H9 (cell line): ENCODE measurements at places on chromosomes 4 and X.

GRCh38 chrX:71214604-71215337 lies 8.3 kb upstream of the GJB1 start:
- no peak for DNase-seq

DNA sequence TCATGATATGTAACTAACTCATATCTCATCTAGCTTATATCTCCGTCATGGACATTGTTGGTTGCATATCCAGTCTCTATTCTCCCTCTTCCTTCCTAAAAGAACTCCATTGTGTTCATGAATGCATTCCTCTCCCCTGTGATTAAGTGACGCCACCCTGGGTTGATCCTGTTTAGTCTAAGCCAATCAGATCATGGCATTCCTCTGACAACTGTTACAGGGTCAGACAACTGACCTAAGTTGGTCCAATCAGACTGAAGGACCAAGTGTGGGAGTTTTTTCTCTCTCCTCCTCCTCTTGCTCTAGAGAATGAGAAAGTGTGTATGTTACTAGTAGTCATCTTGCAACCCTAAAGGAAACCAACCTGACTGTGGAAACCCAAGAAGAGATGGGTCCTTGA lies 3.6 kb downstream of the APOO start:
- peak; percentile 39 for DNase-seq

DNA sequence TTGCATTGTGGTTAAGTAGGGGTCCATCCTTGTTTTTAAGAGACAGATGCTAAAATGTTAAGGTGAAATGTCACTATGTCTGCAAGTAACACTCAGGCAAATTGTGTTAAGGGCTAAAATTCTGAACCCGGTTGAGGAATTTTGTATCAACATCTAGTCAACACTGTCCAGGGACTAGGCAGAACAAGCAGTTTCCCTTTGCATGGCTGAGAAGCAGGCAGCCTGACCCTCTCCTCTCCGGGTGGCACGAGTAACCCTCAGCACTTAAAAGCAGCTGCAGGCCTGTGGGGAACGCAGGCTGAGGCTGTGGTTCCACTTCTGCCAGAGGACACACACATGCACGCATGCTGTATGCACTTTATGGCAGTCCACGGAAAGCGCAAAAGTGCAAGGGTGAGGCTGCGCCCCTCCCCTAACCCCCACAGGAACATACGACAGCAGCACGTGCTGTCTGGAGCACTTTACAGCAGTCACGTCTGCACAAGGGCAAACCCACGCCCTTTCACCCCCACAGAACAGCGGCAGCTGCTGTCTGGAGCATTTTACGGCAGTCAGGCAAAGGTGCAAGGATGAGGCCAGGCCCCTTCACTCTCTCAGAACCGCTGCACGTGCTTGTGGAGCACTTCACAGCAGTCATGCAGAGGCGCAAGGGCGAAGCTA lies 619 bp upstream of the MPC1L start:
- peak; percentile 34 for DNase-seq

GRCh38 chrX:124249345-124249744 lies 83.1 kb upstream of the TEX13D start:
- no peak for DNase-seq

GRCh38 chr4:156584100-156584499 lies 387.5 kb downstream of the PDGFC start:
- no peak for DNase-seq

GRCh38 chrX:41971346-41971745 lies 48.0 kb upstream of the CASK start:
- peak; percentile 48 for DNase-seq

DNA sequence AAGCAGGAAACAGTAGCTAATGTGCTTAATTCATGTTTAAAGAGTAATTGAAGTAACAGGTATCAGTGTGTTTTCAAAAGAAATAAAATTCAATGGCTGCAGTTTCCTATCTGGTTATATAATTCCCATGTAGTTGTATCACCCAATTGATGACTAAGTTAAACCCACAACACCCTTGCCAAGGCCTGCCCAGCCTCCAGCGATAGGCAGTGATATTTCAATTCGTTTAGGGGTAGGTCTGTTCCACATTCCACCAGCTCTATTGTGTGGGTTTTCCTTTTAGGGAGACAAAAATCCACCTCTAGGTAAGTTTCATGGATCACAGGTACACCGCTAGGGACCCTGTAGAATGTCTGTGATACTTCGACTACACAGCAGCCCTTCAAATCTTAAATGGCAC lies 24.7 kb upstream of the MXRA5 start:
- DNase-seq = no peak

DNA sequence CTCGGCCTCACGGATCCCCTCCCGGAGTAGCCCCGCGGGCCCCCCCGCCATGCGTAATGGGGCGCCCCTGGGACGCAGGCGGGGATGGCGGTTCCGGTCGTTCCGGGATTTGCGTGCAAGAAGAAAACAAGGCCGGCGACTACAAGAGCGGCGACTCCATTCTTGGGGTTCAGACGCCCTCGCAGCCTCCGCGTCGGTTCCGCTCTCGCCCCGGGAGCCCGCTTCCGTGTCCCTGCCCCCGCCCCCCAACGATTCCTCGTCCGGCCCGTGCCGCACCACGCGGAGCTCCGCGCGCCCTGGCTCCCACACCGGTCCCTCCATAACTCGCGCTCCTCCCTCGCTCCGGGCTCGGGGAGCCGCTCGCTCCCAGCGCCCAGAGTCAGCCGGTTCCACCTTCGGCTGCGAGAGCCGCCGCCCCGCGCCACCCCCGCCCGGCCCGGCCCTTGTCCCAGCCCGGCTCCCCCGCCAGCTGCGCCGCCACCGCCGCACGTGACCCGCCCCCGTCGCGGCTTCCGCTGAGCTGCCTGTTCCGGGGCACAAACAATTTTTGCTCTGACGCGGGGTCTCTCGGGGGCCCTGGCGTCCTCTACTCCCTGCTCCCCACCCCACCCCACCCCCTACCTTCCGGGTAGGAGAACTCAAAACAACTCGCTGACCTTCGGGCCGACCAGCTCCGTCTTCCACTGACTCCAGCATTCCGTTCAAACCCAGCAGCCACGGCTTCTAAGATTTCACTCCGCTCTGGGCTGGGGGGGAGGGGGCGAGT lies 78.8 kb upstream of the BCOR start:
- peak; percentile 56 for DNase-seq

DNA sequence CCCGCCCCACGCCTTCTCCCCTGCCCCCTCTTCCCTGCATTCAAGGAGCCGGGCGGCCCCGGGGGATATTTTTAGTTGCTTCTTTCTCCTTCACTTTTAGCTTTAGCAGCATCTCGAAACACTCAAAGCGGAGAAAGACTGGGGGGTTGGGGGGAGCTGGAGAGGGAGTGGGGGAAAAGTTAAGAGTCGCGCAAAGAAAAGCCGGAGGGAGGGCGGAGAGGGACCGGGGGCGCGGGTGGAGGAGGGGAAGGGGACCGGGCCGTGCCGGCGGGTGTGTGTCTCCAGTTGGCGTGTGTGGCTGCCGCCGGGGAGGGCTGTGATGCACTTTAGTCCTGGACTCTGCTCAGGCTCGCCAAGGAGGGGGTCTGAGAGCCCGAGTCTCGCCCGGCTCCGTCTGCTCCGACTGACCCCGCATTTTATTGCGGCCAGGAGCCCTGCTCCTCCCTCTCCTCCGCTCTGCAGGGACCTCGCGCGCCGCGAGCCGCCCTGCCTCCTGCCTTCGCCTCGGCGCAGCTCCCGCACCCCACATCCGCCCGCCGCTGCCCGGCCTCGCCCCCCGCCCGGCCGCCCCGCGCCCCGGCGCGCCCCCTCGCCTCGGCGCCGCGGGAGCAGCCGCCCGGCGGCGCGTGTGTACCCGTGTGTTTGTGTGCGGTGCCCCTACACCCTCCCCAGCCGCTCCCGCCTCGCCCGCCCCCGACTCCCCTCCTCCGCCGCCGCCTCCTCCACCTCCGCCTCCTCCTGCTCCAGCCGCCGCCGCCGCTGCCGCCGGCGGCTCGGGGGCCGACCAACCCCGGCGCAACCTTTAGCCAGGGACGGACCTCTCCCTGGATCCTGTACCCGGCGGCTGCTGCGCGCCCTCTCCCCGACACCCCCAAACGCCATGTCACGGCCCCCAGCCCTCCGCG lies 1.4 kb downstream of the ZNF827 start:
- DNase-seq = peak; percentile 56

DNA sequence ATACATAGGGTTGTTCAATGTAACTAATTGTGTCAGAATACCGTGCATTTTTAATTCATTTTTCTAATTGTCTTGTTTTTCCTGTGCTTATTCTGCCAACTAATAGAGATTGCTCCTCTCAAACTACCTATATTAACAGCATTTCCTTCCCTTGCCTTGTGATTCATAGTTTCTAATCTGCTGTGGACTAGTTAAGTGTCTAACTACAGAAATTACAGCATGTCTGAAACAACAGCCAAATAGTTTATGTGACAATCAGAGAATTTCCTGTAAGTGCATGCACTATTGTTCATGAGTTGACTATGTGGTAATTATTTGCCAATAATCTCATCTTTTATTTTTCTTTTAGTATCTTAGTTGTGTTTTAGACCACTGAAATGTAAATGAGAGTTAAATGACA lies 4.1 kb upstream of the SEC24B start:
- no peak for DNase-seq

DNA sequence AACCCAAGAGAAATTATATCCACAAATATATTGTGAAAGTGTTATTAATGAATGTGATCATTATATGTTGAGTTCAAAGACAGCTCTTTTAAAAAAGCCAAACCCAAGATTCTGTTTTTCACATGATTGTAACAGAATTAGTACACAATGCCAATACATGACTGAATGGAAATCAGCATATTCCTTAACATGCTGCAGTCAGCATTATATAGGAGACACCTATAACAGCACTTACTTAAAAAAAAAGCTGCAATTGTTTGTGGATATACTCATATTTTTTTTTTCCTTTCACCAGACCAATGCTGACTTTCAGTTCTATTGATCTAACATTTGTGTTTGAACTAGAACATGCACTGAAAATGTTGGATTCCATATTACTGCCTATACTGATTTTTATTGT lies 165.2 kb downstream of the CCSER1 start:
- DNase-seq = no peak

DNA sequence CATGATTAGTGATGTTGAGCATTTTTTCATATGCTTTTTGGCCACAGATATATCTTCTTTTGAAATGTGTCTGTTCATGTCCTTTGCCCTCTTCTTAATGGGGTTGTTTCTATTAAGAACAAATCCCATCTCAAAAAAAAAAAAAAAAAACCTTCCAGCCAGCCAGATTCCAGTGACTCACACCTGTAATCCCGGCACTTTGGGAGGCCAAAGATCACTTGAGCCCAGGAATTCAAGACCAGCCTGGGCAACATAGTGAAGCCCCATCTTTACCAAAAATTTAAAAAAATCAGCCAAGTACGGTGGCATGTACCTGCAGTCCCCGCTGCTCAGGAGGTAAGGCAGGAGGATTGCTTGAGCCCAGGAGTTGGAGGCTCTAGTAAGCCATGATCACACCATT lies 5.1 kb downstream of the RAB33B start:
- DNase-seq = no peak

DNA sequence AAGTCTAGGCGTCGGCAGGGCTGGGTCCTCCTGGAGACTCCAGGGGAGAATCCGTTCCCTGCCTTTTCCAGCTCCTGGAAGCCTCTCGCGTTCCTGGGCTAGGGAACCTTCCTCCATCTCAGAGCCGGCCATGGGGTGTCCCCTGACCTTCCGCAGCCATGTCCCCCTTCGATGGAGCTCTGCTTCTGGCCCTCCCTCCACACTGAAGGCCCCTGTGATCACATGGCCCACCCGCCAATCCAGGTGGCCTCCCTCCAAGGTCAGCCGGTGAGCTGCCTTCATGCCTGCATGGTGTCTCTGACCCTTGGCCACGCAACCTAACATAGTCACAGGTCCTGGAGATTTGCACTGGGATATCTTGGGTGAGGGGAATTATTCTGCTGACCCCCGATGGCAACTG lies 69.6 kb downstream of the TRMT44 start:
- DNase-seq = no peak

GRCh38 chrX:119690921-119691716 lies 1.8 kb downstream of the SEPTIN6 start:
- no peak for DNase-seq

DNA sequence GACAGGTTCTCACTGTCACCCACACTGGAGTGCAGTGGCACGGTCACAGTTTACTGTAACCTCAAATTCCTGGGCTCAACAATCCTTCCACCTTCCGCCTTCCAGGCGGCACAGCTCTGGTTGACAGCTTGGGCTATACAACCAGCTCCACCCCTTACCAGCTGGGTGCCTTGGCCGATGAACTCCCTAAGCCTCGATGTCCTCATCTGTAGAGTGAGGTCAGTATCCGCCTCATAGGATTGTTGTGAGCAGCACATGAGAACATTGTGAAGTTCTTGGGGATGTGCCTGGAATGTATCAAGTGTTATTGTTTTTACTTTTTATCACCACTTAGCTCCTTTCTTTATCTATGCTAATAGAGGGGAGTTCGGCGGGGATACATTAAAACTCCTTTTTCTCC lies 23.3 kb downstream of the UCHL1 start:
- DNase-seq = no peak

GRCh38 chr4:19381068-19381467 lies 870.6 kb upstream of the SLIT2 start:
- DNase-seq = no peak

GRCh38 chr4:8071766-8072165 lies 86.8 kb downstream of the ABLIM2 start:
- no peak for DNase-seq

- no peak for DNase-seq
These were observed 7.7 kb downstream of the GLOD5 start for GRCh38 chrX:48769230-48769629.

DNA sequence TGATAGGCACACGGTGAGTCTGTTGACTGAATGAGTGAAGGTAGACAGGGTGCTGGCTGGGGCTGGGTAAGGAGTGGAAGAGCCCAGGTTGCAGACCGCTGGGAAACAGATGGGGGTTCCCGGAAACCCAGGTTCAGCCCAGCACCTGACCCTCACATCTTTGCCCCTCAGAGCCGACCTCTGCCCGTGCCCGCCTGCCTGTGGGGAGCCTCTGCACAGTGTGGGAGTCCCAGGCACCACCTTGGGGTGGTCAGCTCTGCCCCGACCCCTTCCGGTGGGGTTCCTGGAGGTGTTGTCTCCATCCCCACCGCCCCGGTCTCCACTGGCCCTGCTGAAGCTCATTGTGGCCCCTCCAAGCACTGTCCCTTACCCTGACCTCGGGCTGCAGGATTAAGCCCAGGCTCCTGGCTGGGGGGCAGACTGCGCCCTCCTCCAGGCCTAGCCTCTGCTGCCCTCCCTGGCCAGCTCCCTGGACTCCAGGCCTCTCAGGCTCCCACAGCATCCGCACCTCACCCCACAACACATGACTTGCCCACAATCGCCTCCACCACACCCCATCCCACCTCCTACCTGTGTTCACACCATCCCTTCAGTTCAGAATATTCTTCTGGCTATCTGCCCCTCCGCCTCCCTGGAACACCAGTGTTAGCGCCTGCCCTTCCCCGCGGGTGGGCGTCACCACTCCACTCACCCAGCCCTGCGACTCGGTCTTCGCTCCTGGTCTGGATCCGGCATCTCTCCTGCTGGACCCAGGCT lies 21.4 kb downstream of the HMX1 start:
- peak; percentile 19 for DNase-seq

DNA sequence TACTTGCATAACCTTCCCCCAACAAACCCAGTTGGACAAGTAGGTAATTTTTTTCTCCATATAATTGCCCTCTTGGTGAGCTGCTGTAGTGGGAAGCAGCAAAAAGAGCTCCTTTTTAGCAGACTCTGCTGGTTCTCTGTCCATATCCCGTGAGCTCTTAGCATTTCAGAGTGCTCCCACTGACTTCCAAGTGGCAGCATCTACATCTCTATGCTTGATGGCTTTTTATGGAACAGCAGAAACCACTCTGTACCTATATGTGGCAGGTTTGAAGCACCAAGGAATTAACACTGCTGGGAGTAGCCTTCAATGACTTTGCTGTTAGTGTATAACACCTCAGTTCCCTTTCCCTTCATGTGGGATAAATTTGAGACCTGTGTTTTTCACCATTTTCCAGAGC lies 168.4 kb upstream of the NHS start:
- DNase-seq = no peak

GRCh38 chr4:15077969-15078368 lies 75.7 kb downstream of the CPEB2 start:
- DNase-seq = no peak
